Progenitor cell of endocrine pancreas (in vitro differentiated cells): ENCODE measurements at places on chromosomes 12 and 14. TPM values are rescaled to one million over a fixed set of nuclear protein-coding genes. Genes with fewer than 3 reads are reported as not detected.

GRCh38 chr12:61422786-61423185, 837.4 kb upstream of the USP15 start:
- DNase-seq, result no peak

DNA sequence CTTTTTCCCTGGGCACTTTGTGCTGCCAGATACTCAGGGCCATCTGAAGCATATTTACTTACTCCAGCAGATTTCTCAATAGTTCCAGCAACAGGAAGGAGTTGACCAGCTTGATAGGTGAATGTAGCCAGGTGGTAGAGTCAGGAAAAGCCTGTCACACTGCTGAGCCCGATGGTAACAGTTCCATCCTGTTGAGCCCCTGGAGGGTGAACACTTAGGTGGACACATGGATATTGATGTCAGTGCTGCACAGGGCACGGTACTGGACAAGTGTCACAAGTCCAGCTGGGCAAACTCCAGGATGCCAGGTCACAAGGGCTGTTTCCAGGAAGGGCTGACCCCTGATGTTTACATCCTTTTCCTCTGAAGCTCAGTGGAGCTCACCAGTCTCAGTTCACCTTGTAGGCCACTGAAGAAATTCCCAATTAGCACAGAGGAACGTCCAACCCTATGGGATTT, 2.3 kb upstream of the SMOC1 start:
- no peak for DNase-seq

DNA sequence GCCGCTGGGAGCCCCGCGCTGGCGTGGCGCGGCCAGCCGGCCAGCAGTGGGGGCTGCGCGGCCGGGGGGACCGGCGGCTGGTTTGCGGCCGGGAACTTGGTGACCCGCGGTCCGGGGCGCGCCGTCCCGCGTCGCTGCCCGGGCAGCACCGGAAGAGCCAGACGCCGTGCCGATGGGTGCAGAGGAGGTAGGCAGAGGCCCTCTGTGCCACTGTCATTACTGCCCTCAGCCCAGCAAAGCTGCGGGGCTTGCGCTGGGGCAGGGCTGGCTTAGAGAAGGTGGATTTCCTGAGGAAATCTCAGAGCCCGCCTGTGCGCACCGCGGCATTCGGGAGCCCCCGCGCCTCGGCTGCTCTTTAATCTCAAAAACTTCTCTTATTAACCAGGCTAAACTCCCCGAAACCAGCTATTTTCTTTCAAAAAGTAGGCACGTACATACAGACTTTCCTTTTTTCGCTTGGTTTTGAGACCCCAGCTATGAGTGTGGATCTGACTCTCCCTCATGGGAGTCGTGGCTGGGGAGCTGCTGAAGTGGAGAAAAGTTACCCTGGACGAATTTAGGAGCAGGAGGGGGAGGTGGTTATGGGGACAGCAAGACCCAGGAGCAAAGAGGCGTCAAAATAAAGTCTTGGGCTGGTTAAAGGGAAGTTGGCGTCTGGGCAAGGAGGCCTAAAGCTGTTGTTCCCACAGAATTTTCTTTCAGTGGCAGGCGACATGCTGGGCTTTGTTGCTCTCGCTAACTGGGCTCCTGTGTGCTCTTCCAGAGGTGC, 802 bp downstream of the SUSD6 start:
- DNase-seq, result no peak

- no peak for DNase-seq
Measured at GRCh38 chr14:103514596-103515421, 7.8 kb downstream of the CKB start.

DNA sequence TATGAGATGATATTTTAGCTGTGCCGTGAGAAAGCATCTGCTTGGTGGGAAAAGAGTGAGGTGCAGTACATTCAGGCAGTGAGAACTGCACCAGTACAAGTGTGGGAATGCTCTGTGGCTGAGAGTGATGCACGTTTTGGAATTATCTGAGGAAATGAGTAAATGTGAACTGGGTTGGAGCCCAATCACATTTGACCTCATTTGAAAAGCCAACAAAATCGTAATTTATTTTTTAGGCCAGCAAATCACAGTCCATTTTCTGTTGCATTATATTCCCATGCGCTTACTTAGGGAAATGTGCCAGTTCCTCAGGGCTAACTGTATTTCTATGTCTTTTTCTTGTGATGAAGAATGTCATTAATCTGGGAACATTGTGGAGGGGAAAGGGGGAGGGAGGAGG, 77.3 kb downstream of the SNAPC1 start:
- DNase-seq, result no peak

DNA sequence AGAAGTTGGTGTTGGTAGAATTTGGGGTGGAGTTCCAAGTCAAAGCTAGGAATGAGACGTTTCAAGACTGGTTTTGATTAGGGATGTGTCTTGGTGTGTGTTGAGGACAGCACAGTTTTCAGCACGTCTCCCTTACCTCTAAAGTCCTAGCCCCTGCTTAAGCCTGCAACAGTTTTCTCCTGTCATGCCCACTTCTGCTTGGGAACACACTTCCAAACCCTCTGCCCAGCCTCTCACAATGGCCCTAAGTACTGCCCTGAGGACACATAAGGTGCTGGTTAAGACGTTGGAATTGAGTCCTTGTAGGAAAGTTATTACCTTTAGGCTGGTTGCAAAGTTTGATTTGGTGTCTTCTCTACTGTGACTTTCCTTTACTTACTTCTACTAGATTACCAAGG, 710 bp upstream of the BMAL2 start:
- DNase-seq, result no peak

GRCh38 chr12:106978035-106978800, 8.7 kb downstream of the MTERF2 start:
- no peak for DNase-seq

DNA sequence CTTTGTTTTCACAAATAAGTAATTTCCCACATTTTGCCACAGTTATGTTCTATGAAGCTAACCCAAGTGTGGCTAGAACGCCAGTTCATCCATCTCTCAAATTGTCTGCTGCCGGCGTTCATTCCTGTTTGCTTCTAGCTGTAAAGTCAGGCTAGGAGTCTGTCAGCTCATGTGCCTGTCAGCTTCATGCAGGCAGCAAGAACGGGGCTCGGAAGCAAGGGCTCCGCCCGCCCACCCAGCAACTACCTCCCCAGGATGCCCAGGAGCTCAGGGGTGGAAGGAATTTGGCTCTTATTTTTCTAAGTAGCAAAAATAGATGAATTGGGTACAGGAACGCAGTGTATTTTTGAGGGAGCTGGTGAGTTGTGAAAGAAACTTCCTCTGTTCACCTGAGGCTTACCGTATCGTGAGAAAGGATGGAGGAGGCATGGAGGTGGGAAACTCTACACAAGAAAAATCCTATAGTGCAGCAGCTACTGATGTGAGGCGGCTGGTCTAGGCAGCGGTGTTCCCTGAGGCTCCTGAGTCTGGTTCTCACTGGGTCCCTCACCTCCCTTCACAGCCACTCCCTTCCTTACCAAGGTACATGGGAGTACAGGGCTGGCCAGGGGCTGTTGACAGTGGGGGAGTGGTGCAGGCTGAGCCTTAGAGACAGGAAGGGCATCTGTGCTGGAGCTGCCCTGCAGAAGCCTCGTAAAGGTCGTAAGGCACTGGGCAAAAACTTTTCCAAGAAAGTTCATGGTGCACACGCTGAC, 54.5 kb upstream of the AMN start:
- no peak for DNase-seq

DNA sequence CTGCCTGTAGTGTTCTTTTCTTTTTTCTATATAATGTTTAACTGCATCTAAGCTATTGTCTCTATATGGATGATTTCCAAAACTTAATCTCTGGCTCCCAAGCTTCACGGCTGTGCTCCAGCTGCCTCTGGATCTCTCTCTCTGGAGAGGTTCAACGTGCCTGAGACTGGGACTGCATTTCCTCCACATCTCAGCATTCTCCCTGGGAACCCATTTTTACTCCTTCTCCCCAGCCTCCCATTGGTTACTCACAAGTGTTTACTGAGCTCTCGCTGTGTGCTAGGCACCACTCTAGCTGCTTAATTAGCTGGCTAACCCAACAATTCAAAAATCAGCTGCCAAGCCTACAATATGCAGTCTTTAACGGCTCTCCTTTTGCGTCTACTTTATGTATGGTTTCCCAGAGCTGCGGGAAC, 34.7 kb downstream of the FBXL14 start:
- no peak for DNase-seq

- DNase-seq, result no peak
Measured at GRCh38 chr12:4603946-4604345, 41.9 kb downstream of the DYRK4 start.

DNA sequence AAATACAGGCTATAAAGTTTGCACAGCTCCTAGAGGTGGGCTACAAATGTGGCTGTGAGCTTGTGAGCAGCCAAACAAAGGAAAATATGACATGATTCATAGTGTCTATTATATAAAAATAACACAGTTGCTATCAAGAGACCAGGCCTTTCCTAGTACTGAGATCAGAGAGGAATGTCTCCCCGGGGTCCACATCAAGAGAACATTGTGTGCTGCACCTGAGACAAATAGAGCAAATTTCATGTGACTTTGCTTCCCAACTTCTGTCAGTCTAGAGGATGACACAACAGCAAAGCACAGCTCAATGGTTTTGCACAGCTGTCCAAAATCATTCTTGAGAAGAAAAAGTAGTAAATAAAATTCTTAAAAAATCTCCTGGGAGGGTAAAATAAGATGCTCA, 297.5 kb upstream of the PRKD1 start:
- DNase-seq, result no peak

DNA sequence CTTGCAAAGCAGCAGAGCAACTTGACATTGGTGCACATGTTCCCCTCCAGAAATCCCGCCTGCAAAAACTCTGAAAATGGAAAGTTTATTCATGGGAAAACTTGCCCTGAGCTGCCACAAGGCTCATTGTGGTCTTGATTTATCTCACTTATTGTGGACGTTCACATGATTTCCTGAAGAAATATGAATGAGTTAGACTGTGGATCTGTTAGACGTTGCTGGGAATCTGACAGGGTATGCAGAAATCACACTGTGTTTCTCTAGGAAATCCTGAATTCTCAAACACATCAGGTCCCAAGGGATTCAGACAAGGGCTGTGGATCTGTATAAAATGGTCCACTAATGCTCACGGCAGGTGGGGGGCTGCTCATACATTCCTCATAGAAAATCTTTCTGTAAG, 72.2 kb downstream of the EID3 start:
- DNase-seq, result no peak

- DNase-seq, result no peak
Measured at GRCh38 chr12:74292351-74293194, 245.1 kb upstream of the ATXN7L3B start.

GRCh38 chr12:91105807-91106206, 5.5 kb downstream of the LUM start:
- no peak for DNase-seq

Gene C12orf56
- total RNA-seq, result 0.84 and 1.00 TPM in 2 replicates

Gene DNAH10
- 0.47 and 1.0 TPM in 2 replicates for total RNA-seq

Gene JPH4
- total RNA-seq, result not detected in 2 replicates
